H1 (cell line): ENCODE measurements at places on chromosomes 11 and 22.

GRCh38 chr11:65445604-65446445, 23.2 kb downstream of the NEAT1 start:
- no peaks in the 10 kb centered on the region for H3K36me3 ChIP-seq
- DNase-seq = no peak
- H3K4me1 ChIP-seq = no peaks in the 10 kb centered on the region
- no peak overlapping the region for H3K4me3 ChIP-seq
- no peaks in the 10 kb centered on the region for H3K27me3 ChIP-seq

GRCh38 chr11:66318600-66318970, 1.7 kb upstream of the CD248 start:
- H3K27ac ChIP-seq = no peak overlapping the region
- H3K4me3 ChIP-seq = no peak overlapping the region

GRCh38 chr11:93608364-93608763, 53.1 kb upstream of the CEP295 start:
- DNase-seq = no peak
- no peak overlapping the region for H3K4me3 ChIP-seq

- no peaks in the 10 kb centered on the region for H3K36me3 ChIP-seq
- no peak overlapping the region for H3K4me3 ChIP-seq
- H3K4me1 ChIP-seq = peaks cover 11% of the 10 kb centered on the region
- H3K27ac ChIP-seq = no peak overlapping the region
- no peak for DNase-seq
- H3K27me3 ChIP-seq = peaks cover 43% of the 10 kb centered on the region
Measured at GRCh38 chr11:130161441-130162145, 2.0 kb downstream of the ST14 start.

- no peak for DNase-seq
- peak within 1 kb of the TSS; percentile 63 for H3K4me3 ChIP-seq
- peaks cover 7% of the 10 kb centered on the region for H3K36me3 ChIP-seq
- H3K27ac ChIP-seq = peak within 1 kb of the TSS; percentile 76; the same call in 1 of the 2 replicates
Measured at GRCh38 chr11:45922425-45923082, at the start of gene LARGE2. TSS of gene LARGE2 (plus strand) at chr11:45922656. CDS start at chr11:45922883, 227 bp downstream.

DNA sequence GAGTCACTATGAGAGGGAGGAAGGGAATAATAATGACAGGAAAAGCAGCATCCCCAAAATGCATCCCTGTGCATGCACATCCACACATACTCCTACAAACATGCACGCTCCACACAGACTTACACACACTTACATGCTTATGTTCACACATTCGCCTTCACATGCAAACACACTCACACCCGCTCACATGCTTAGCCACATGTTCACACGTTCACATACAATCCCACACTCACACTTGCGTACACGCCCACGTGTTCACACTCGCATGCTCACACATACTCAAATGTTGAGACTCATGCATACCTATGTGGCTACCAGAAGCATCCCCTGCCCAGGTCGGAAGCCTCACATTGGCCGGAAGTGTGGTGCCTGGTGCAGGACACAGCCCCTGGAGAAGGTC, 372.1 kb downstream of the MN1 start:
- no peak overlapping the region for H3K27ac ChIP-seq
- H3K27me3 ChIP-seq = peaks cover 2% of the 10 kb centered on the region; the same call in 1 of the 2 replicates
- DNase-seq = no peak
- H3K36me3 ChIP-seq = no peaks in the 10 kb centered on the region
- no peak overlapping the region for H3K4me3 ChIP-seq
- no peaks in the 10 kb centered on the region; the same call in 1 of the 2 replicates for H3K4me1 ChIP-seq

DNA sequence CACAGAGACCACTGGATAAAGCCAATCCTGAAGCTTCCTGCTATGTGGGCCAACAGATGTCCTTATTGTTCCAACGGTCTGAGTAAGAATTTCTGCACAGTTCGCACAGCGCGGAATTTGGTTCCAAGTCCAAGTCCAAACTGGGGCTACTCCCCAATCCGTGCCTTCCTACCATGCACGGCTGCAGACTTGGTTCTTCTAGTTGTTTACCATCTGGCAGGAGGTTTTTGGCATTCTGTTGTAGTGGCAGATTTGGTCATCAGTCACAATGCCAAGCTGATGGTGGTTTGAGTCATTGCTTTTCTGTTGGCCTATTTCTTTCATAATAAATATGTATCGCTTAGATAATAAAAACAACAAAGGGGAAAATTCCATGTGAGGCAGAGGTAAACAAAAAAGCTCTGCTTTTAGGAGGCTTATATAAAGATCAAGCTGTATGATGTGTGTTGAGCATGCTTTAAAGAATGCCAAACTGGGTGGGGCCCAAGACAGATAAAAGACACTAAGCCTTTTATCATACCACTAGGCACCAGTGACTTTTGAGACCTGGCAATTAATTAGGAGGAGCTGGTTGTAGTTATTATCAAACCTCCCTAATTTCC, 52.5 kb upstream of the SYN3 start:
- no peaks in the 10 kb centered on the region for H3K4me1 ChIP-seq
- H3K4me3 ChIP-seq = no peak overlapping the region
- H3K27me3 ChIP-seq = no peaks in the 10 kb centered on the region
- no peaks in the 10 kb centered on the region for H3K36me3 ChIP-seq
- DNase-seq = no peak

- peak; percentile 42 for DNase-seq
- no peak overlapping the region for H3K27ac ChIP-seq
- H3K4me3 ChIP-seq = no peak overlapping the region
- H3K27me3 ChIP-seq = peaks cover 7% of the 10 kb centered on the region
- no peaks in the 10 kb centered on the region for H3K36me3 ChIP-seq
Measured at GRCh38 chr11:2779981-2780849, 80.4 kb upstream of the KCNQ1OT1 start.

GRCh38 chr22:44307509-44308169, 5.1 kb downstream of the SHISAL1 start:
- H3K4me1 ChIP-seq = no peaks in the 10 kb centered on the region
- no peak overlapping the region for H3K4me3 ChIP-seq
- no peak overlapping the region for H3K27ac ChIP-seq
- no peaks in the 10 kb centered on the region for H3K27me3 ChIP-seq
- no peak for DNase-seq
- H3K36me3 ChIP-seq = no peaks in the 10 kb centered on the region

- H3K36me3 ChIP-seq = no peaks in the 10 kb centered on the region
- H3K4me1 ChIP-seq = no peaks in the 10 kb centered on the region
- no peak overlapping the region for H3K4me3 ChIP-seq
- H3K27ac ChIP-seq = no peak overlapping the region
Measured at GRCh38 chr11:23563591-23563990, 703.3 kb upstream of the CCDC179 start.

GRCh38 chr11:41435531-41435930, 23.9 kb downstream of the LRRC4C start:
- DNase-seq = no peak
- no peak overlapping the region for H3K4me3 ChIP-seq
- no peak overlapping the region for H3K27ac ChIP-seq

DNA sequence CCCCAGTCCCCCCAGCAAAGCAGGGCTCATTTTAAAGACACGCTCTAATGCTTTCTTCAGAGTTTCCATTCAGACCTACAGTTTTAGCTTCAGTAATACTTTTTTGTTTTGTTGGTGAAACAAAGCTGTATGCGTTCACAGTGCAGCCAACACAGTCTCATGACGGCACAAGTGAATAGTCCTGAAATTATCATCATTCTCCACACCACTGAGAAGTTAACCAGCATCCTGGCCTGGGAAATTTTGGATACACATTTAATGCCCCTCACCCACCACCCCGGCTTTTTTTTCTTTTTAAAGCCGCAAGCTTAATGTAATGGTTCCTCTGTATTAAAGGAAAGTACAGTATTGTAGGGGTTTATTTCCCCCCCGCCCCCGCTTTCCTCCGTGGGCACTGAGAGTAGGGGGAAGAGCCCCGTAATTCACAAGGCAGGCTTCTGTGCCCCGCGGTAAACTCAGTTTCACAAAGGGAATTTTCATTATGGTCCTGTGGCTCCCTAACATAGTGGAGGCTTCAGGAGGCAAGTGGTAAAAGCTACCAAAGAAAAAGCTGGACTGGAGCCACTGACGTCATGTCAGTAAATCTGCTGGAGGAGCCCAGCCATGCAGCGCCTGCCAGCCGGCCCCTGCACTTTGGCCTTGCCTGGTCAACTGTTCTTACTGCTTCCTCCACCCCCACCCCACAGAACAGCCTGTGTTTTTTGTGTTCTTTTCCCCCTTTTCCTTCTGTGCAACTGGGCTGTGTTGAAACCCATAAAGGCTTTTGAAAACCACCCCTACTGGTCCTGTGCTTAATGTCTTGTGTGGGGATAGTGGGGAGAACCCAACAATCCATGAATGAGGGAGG, 18.2 kb downstream of the TEAD1 start:
- no peaks in the 10 kb centered on the region; the same call in 1 of the 2 replicates for H3K27me3 ChIP-seq
- H3K36me3 ChIP-seq = no peaks in the 10 kb centered on the region
- no peak for DNase-seq
- H3K27ac ChIP-seq = no peak overlapping the region
- H3K4me3 ChIP-seq = no peak overlapping the region
- peaks cover 34% of the 10 kb centered on the region for H3K4me1 ChIP-seq

GRCh38 chr11:31236143-31236542, 133.4 kb downstream of the DCDC1 start:
- DNase-seq = no peak
- H3K4me1 ChIP-seq = no peaks in the 10 kb centered on the region
- no peak overlapping the region for H3K27ac ChIP-seq
- H3K27me3 ChIP-seq = no peaks in the 10 kb centered on the region

DNA sequence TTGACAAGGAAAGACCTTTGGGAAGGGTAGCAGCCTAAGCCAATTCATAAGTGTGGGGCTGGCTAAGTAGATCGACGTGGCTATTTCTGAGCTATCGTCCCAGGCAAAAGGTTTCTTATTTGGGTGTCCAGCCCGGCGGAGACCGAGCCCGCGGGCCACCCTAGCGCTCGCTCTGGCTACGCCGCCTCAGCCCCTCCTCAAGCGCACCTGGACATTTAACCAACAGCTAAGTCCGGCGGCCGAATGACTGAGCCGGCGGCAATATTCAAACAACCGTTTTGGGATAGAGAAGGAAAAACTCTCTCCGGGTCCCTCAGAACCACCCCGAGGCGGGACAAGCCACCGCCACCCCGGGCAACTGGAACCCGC, 457 bp downstream of the RNF141 start:
- peak overlapping the region; percentile 63; the same call in 1 of the 2 replicates for H3K27ac ChIP-seq
- DNase-seq = no peak
- H3K4me3 ChIP-seq = peak overlapping the region; percentile 85
- H3K4me1 ChIP-seq = peaks cover 6% of the 10 kb centered on the region; the same call in 1 of the 2 replicates
- no peaks in the 10 kb centered on the region for H3K27me3 ChIP-seq

GRCh38 chr11:100220801-100221200, 466.3 kb upstream of the ARHGAP42 start:
- no peaks in the 10 kb centered on the region for H3K4me1 ChIP-seq
- H3K27me3 ChIP-seq = no peaks in the 10 kb centered on the region
- H3K27ac ChIP-seq = no peak overlapping the region
- no peak for DNase-seq
- no peaks in the 10 kb centered on the region for H3K36me3 ChIP-seq

GRCh38 chr11:74460481-74461154, 6.7 kb downstream of the KCNE3 start:
- no peak overlapping the region for H3K27ac ChIP-seq
- DNase-seq = no peak
- H3K4me1 ChIP-seq = 0 out of 2 replicates have a peak, but pooled peaks cover 2% of the 10 kb centered on the region
- H3K4me3 ChIP-seq = no peak overlapping the region

- H3K4me3 ChIP-seq = no peak overlapping the region
- H3K4me1 ChIP-seq = no peaks in the 10 kb centered on the region
- H3K27me3 ChIP-seq = no peaks in the 10 kb centered on the region
- no peak for DNase-seq
- no peaks in the 10 kb centered on the region for H3K36me3 ChIP-seq
Measured at GRCh38 chr22:32539631-32540421, 65.2 kb downstream of the FBXO7 start.

DNA sequence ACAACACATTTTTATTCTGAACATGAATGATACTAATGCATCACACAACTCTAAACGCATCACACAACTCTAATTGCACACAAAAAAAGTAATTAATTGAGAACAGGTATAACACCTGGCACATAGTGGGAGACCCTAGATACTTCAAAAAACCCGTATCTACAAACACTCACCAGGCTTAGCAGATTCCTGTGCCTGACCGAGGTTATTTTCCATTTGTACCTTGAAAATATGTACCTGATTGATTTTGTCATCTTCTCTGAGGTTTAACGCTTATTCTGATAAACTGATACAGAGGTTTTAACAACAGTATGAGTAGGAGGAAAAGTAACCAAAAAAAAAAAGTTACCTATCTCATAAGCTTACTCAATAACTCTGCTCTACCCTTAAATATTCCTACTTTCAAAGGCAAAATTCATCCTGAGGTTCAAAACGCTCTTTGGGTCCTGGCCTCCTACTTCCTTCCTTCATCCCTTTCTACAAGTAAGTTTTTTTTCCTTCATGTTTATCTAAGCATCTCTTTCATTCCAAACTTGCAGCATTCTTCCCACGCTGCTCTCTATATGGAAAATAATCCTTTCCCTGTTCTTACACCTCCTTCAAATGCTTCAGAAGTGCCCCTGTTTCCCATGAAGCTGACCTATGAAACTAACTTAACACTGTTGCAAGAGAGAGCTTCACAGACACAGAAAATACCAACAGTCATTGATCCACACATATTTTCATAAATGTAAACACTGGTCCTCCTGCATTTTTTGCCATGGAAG, 73.3 kb downstream of the ETS1 start:
- no peaks in the 10 kb centered on the region for H3K4me1 ChIP-seq
- H3K36me3 ChIP-seq = no peaks in the 10 kb centered on the region
- no peak overlapping the region for H3K27ac ChIP-seq
- H3K4me3 ChIP-seq = no peak overlapping the region

DNA sequence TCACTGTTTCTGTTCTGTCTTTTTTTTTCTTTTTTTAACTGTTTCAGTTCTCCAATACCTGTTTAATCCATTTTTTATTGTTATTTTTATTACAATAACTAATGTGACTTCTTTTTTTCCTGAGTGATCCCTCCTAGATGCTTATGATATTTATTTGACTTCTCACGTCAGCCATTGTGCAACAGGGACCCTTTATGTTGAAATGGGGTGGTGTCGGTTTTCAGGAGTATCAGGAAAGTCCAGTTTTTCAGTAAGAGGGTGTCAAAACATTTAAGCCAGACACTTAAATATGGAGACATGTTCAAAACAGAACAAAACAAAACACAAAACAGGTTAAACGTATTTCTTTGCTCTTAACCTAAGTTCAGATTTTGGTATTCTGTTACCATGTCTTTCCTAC, 418.8 kb downstream of the DYNC2H1 start:
- DNase-seq = no peak
- H3K4me1 ChIP-seq = no peaks in the 10 kb centered on the region
- H3K27ac ChIP-seq = no peak overlapping the region
- H3K4me3 ChIP-seq = no peak overlapping the region

GRCh38 chr22:41351011-41351410, 30.7 kb upstream of the TEF start:
- no peaks in the 10 kb centered on the region for H3K4me1 ChIP-seq
- no peaks in the 10 kb centered on the region for H3K27me3 ChIP-seq
- H3K36me3 ChIP-seq = peaks cover 45% of the 10 kb centered on the region
- H3K4me3 ChIP-seq = no peak overlapping the region
- no peak overlapping the region for H3K27ac ChIP-seq
